Osteoblast (primary cell): ENCODE measurements at places on chromosomes 12 and 14. TPM values are rescaled to one million over a fixed set of nuclear protein-coding genes. Genes with fewer than 3 reads are reported as not detected.

TMEM116 gene
- total RNA-seq: 10.5 and 11.2 TPM in 2 replicates

LRRC43 gene
- 1.8 and 2.9 TPM in 2 replicates for total RNA-seq

ADAM20 gene
- total RNA-seq: 1.5 and 1.8 TPM in 2 replicates

RDH16 gene
- total RNA-seq: under 0.01 TPM in 2 replicates

NPAS3 gene
- total RNA-seq: 0.59 and 0.72 TPM in 2 replicates

AVPR1A gene
- not detected in 2 replicates for total RNA-seq

ZFHX2 gene
- total RNA-seq: 0.59 and 0.72 TPM in 2 replicates

SLC10A1 gene
- total RNA-seq: not detected in 2 replicates

TMEM229B gene
- total RNA-seq: 5.8 and 8.3 TPM in 2 replicates

LMNTD1 gene
- total RNA-seq: not detected in 2 replicates

C1QL4 gene
- 0.36 TPM in 1 of 2 replicates, not detected in the other for total RNA-seq

KLHDC1 gene
- total RNA-seq: 2.9 and 4.7 TPM in 2 replicates

OR4E2 gene
- total RNA-seq: not detected in 2 replicates

LRP1-AS gene
- not detected in 2 replicates for total RNA-seq

DPPA3 gene
- total RNA-seq: not detected in 2 replicates

ERP27 gene
- total RNA-seq: not detected in 2 replicates

DNA sequence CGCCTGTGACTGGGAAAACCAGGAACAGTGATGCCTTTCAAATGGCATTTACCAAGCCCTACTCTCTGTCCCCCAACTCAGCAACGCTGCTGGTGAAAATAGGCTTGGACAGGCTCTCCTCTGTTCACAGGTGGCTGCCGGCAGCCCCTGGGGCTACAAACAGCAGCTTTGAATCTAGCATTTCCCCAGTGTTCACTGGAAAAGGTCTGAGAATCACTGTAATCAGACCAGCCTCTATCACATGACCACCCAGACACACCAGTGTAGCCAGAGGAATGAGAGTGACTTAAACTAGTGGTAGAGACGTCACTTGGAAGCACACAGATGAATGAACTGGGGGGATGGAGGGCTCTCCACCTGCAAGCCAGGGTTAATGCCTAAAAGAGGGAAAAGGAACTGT is 151.8 kb downstream of the FOXN3 start:
- no peak for DNase-seq

- DNase-seq: no peak
Measured at GRCh38 chr12:94433744-94434143, 25.9 kb downstream of the CEP83 start.

GRCh38 chr14:33811721-33812120 is 139.2 kb downstream of the EGLN3 start:
- no peak for DNase-seq

DNA sequence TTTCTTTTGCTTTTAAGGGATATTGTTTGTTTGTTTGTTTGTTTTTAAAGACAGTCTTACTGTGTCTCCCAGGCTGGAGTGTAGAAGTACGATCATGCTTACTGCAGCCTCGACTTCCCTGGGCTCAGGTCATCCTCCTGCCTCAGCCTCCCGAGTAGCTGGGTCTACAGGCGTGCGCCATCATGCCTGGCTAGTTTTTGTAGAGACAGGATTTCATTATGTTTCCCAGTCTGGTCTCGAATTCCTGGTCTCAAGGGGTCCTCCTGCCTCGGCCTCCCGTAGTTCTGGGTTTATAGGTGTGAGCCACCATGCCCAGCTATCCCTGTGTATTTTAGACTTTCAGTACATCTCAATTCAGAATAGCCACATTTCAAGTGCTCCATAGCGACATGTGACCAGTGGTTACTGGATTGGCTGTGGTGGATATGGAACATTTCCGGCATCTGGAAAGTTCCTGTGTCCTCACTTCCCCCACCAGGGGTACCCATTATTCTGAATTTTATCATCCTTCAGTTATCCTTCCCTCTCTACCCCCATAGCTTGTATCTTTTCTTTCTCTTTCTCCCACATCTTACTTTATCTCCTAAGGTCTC is 61.1 kb downstream of the HRK start:
- no peak for DNase-seq

- DNase-seq: no peak
Measured at GRCh38 chr14:94897082-94897481, 127.2 kb upstream of the GSC start.

GRCh38 chr14:85175556-85175955 is 354.4 kb upstream of the FLRT2 start:
- no peak for DNase-seq

- peak; percentile 56 for DNase-seq
Measured at GRCh38 chr12:3751151-3752095, 1.5 kb downstream of the CRACR2A start.

DNA sequence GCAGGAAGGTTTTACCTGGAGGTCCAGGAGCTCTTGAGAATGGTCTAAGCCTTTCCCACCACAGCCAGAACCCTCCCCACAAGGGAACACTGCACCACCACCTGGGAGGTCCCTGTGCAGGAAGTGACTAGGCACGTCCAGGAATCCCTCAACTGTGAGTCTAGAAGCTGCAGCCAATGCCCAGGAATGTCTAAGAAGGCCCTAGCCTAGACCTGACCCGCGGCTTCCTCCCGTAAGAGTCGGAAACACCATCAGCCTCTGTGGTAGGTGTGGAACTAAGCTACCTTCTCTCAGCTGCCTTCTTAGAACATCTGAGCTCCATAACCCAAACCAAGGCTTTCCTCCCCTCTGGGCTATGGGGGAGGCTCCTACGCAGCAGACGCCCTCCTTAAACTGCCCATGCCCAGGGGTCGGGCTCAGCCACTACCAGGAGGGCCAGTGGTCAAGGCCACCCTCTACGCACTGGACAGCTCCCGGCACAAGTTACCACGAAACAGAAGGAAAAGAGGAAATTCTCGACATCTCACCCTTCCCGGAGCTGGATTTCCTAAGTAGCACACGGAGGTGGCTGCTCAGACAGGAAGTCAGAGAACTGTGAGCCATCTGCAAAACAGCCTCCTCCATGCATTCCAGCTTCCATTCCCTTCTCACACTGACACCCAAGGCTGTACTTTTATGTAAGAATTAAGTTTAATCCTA is 25.5 kb downstream of the ZFYVE21 start:
- DNase-seq: peak; percentile 84

- DNase-seq: no peak
Measured at GRCh38 chr12:124100572-124101178, 127.7 kb downstream of the ZNF664 start.

GRCh38 chr12:124049451-124050094 is 76.6 kb downstream of the ZNF664 start:
- DNase-seq: no peak

- DNase-seq: peak; percentile 90
Measured at GRCh38 chr14:92553438-92553837, 39.9 kb downstream of the RIN3 start.

DNA sequence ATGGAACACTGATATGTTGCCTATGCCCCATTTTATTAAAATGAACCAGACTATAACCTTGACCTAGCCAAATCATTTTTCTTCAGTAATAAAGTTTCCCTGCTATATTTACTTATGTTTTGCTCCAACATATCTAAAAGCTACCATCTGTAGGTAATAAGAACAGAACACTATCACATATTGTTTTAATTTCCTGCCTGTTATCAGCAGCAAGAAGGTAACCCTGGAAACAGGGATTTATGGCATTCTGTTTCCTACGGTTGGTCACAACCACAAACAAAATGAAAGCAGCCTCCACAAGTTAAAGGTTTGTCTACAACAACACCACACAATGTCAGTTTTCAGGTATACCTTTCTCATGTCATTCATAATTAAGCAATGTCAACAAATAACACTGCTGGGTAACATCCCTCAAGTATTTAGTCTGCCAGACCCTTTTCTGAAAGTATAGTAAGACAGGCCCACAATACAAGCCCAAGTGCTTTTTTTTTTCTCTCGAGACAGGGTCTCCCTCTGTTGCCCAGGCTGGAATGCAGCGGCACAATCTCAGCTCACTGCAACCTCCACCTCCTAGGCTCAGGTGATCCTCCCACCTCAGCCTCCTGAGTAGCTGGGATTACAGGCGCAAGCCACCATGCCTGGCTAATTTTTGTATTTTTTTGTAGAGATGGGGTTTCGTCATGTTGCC is 25.5 kb downstream of the GCH1 start:
- DNase-seq: no peak

GRCh38 chr14:72516936-72517700 is 376.8 kb downstream of the DPF3 start:
- no peak for DNase-seq

DNA sequence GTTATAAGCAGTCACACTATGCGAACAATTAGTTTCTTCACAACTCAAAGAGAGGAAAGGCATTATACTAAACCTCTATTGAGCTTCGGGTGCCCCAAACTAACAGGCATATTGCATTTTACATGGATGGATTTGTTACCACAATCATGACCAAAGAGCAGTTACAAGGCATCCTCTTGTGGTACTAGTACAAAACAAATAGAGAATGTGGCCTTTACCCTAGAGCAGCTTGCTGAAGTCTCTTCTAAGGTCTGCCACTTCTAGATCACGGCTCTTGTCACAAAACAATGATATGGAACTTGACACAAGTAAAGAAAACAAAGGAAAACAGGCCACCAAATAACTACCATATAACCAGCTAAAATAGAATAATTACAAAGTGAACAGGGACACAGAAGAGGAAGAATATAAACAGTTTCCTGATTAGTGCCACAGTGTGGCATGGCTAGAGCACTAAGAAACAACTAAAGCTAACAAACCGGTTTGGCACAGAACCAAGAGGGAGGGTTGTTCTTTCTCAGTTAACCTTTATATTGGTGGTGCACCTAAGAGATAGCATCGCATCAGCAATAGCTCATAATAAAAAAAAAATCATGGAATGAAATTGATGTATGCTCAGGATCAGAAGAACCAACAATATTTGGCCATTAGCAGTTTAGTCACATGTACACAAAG is 209.7 kb upstream of the ATP2B1 start:
- DNase-seq: peak; percentile 47

GRCh38 chr14:104339829-104340228 is 201.4 kb downstream of the KIF26A start:
- no peak for DNase-seq

- no peak for DNase-seq
Measured at GRCh38 chr14:80485764-80486163, 274.5 kb upstream of the DIO2 start.

DNA sequence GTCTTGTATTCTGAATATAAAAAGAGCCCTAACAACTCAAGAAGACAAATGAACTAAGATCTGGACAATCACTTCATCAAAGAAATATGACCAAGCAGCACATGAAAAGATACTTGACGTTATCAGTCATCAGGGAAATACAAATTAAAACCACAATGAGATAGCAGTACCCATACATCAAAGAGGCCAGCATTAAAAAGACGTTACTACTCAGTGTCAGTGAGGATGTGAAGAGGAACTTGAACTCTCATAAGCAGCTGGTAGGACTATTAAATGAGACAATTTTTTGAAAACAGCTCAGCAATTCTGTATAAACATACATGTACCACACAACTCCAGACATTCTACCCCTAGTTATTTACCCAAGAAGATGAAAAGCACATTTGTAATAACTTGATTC is 55.9 kb downstream of the FERMT2 start:
- DNase-seq: no peak

- DNase-seq: no peak
Measured at GRCh38 chr12:106941481-106942156, 14.1 kb upstream of the TMEM263 start.

DNA sequence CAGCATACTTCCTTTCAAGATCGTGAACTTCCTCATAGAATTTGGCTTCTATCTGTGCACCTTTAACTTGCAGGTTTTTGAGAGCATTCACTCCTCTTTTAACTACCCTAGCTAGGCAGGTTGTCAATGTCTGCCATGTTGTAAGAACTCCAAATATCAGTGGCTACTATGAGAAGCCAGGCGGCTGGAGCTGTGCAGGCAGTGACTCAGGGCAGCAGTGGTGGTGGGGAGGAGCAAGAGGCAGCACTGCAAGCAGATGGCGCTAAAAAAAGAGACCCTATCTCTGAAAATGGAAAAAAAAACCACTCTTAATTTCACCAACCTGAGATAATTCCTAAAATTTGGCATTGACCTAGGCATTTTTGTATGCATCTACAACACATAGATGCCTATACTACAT is 28.5 kb downstream of the YARS2 start:
- no peak for DNase-seq

DNA sequence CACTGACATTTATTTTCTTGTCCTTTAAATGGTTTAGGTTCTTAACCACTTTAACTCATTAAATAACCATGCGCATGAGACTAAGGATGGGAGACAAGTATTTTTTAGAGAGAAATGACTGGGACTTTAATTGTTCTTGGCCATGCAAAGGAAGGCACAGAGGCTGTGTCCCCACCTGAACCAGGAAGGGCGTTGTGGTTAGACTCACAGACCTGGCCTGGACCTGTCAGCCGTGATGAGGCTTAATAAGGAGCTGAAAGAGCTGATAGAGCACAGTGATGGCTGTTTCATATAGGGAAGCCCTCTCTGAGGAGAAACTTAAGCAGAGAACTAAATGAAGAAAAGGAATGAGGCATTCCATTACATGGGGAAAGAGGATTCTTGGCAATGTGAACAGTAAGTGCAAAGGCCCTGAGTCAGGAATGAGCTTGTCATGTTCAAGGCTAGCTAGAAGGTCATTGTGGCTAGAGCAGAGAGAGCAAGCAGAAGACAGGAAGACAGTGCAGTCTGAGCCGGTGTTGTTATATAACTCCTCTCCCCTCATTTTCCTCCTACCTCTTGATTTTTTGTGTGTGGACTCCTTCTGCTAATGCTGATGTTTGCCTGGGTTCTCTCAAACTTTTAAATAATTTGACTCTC is 74.4 kb upstream of the ANO4 start:
- no peak for DNase-seq

GRCh38 chr12:114746297-114747011 is 62.5 kb upstream of the TBX3 start:
- no peak for DNase-seq

- no peak for DNase-seq
Measured at GRCh38 chr12:125121106-125121505, 55.9 kb downstream of the AACS start.

DNA sequence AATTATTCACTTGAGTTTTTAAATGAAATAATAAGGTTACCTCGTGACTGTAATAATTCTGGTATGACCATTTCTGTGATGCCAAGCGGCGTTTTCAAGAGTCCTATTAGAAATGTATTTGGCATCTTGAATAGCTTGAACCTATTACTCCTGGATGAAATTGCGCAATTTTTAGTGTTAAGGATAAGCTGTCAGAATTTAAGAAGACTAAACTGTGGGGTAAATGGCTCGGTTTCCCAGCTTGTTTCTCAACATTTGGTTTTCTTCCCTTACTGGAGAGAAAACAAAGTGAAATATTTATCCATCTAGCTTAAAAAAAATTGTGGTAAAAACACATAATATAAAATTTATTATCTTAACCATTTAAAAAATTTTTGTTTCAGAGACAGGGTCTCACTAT is 26.8 kb downstream of the PCNX1 start:
- DNase-seq: no peak

GRCh38 chr12:6641131-6641530 is 5.4 kb upstream of the LPAR5 start:
- DNase-seq: peak; percentile 78
